Naive B cell (primary cell): ENCODE measurements at places on chromosomes 7 and 10. TPM values are rescaled to one million over a fixed set of nuclear protein-coding genes. Genes with fewer than 3 reads are reported as not detected.

HSPA12A gene
- polyA plus RNA-seq: 2.2 TPM

OR2A42 gene
- polyA plus RNA-seq: not detected

EFCAB10 gene
- 0.24 TPM for polyA plus RNA-seq

SDK1 gene
- polyA plus RNA-seq: not detected

SVIL gene
- polyA plus RNA-seq: not detected

SPDYE16 gene
- polyA plus RNA-seq: not detected

KNDC1 gene
- polyA plus RNA-seq: not detected

TASOR2 gene
- polyA plus RNA-seq: 21.0 TPM

HMX2 gene
- polyA plus RNA-seq: not detected

LRRC61 gene
- 23.9 TPM for polyA plus RNA-seq

PROSER2 gene
- not detected for polyA plus RNA-seq

HOXA2 gene
- polyA plus RNA-seq: not detected

CRPPA gene
- 0.40 TPM for polyA plus RNA-seq

ASB15 gene
- 0.20 TPM for polyA plus RNA-seq

PPP1R17 gene
- polyA plus RNA-seq: not detected

BICC1 gene
- polyA plus RNA-seq: not detected

SYT15B gene
- not detected for polyA plus RNA-seq

SLC16A9 gene
- polyA plus RNA-seq: 0.86 TPM

PON1 gene
- polyA plus RNA-seq: not detected

GNAI1 gene
- 1.1 TPM for polyA plus RNA-seq

CRHR2 gene
- not detected for polyA plus RNA-seq

PRPS1L1 gene
- not detected for polyA plus RNA-seq

TRIM73 gene
- polyA plus RNA-seq: 0.09 TPM

INMT gene
- polyA plus RNA-seq: not detected

CFAP70 gene
- polyA plus RNA-seq: not detected

LIPK gene
- not detected for polyA plus RNA-seq

LRRC17 gene
- polyA plus RNA-seq: not detected

WAC gene
- polyA plus RNA-seq: 134 TPM

SGCE gene
- polyA plus RNA-seq: 6.4 TPM

HOGA1 gene
- polyA plus RNA-seq: not detected

ZPBP gene
- polyA plus RNA-seq: not detected

CDC14C gene
- polyA plus RNA-seq: not detected

TMEM140 gene
- 14.1 TPM for polyA plus RNA-seq

EGR2 gene
- polyA plus RNA-seq: 8.6 TPM

NFE2L3 gene
- polyA plus RNA-seq: 3.0 TPM

LARP4B gene
- 42.8 TPM for polyA plus RNA-seq

GNG11 gene
- 4.0 TPM for polyA plus RNA-seq

NPFFR1 gene
- polyA plus RNA-seq: not detected

FAM25C gene
- not detected for polyA plus RNA-seq

FLNC gene
- polyA plus RNA-seq: not detected

SPDYE2B gene
- polyA plus RNA-seq: not detected

CFAP43 gene
- polyA plus RNA-seq: not detected

IFIT3 gene
- polyA plus RNA-seq: 5.6 TPM

PRXL2A gene
- 13.9 TPM for polyA plus RNA-seq

FXYD4 gene
- polyA plus RNA-seq: not detected

ZNF804B gene
- polyA plus RNA-seq: not detected

GPR37 gene
- polyA plus RNA-seq: not detected

ANXA7 gene
- polyA plus RNA-seq: 137 TPM

MINDY4 gene
- polyA plus RNA-seq: not detected

FAM180A gene
- polyA plus RNA-seq: not detected

GNAT3 gene
- not detected for polyA plus RNA-seq

NRAP gene
- polyA plus RNA-seq: not detected

TECPR1 gene
- 11.6 TPM for polyA plus RNA-seq

FGFBP3 gene
- polyA plus RNA-seq: 1.4 TPM

C7orf33 gene
- polyA plus RNA-seq: not detected

SLC26A5 gene
- polyA plus RNA-seq: not detected

AQP1 gene
- polyA plus RNA-seq: not detected

AKR1D1 gene
- not detected for polyA plus RNA-seq

MSMB gene
- not detected for polyA plus RNA-seq
